ENCODE measurements at places on chromosomes 6 and 20.

DNA sequence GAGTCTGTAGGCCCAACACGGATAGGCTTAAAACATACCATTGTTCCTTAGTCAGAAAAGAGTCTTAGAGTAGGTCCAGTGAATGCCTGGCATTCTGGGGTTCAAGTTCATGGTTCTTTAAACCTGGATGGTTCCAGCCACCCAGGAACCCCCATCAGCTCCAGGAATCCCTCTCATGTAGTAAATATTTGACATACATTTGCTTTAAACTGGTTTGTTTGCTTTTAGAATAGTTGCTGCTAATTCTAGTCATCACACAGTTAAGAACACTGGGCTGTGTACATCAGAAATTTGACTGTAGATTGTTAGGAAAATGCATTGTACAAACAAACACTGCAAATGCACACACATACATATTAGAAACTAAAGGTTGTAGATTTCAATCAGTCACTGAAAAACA lies 30.6 kb upstream of the PBOV1 start:
- no peak for DNase-seq

GRCh38 chr6:124854338-124854922 lies 107.8 kb upstream of the RNF217 start:
- no peak for DNase-seq

DNA sequence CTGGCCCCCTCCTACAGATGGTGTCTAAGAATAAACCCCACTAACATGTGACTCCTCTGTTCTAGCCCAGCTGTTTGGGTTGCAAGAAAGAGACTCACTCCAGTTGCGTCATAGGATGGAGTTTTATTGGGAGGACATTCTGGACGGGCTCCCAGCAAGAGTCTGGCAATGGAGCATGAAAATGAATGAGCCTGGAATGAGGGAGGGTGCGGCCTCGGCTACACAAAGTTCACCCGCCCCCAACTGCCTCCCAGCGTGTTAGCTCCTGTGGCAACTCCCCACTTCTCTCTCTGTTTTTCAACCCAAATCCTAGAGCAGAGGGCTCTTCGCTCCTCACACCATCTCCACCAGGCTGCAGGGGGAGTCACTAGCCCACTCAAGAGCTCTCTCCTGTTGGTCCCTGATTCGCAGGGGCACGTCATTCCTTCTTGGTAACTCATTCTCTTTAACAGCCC lies 5.1 kb upstream of the ADAM33 start:
- DNase-seq, result peak; percentile 86

- DNase-seq, result no peak
Measured at GRCh38 chr20:57957411-57958049, 247.7 kb upstream of the PMEPA1 start.

- no peak for DNase-seq
Measured at GRCh38 chr20:50753152-50753551, 21.8 kb downstream of the PARD6B start.

DNA sequence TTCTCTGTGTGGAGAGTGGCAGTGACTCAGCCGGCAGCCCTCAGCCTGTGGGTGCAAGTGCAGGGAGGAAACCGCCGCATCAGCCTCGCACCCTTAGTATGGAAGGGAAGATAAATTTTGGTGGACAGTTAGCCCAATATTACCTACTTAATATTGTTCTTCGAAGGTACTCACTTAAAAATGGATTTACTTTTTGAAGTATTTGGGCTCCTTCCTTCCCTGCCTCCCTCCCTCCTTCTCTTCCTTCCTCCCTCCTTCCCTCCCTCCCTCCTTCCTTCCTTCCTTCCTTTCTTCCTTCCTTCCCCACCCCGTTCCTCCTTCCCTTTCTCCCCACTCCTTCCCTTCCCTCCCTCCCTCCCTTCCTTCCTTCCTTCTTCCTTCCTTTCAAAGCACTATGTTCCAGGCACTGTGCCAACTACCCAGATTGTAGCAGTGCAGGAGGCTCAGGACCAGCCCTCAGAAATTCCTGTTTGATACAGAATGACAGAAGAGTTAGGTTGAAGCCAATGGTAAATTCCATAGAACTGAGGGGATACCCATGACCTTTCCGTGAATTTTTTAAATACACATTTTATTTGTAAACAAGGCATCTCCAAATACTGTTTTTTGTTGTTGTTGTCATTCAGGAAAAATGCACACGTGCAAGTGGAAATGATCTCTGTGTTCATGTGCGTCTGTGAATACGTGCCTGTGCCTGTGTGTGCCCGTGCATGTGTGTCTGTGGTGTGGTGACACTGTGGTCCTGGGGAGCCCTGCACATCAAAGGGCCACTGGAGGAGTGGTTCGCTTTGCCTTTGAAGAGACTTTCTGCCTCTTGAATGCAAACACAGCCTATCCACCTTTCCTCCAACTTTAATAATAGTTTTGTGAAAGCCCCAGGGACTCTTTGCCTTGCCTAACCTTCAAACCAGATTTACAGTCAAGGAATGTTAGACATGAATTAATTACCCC lies 141.7 kb downstream of the EDN3 start:
- no peak for DNase-seq

GRCh38 chr20:3797592-3798372 lies 1.7 kb downstream of the CDC25B start:
- DNase-seq, result no peak

GRCh38 chr20:48823960-48824498 lies 3.8 kb downstream of the PREX1 start:
- DNase-seq, result peak; percentile 42

- no peak for DNase-seq
Measured at GRCh38 chr6:34829137-34829536, 37.3 kb downstream of the BLTP3A start.

- no peak for DNase-seq
Measured at GRCh38 chr6:155039618-155040017, 44.5 kb downstream of the TIAM2 start.

- DNase-seq, result no peak
Measured at GRCh38 chr6:36755435-36756348, 58.1 kb downstream of the RAB44 start.

GRCh38 chr20:31637660-31638059 lies at the start of gene COX4I2:
TSS of gene COX4I2 (plus strand) at chr20:31637912. CDS start at chr20:31639018, 1,106 bp downstream.
- no peak for DNase-seq

DNA sequence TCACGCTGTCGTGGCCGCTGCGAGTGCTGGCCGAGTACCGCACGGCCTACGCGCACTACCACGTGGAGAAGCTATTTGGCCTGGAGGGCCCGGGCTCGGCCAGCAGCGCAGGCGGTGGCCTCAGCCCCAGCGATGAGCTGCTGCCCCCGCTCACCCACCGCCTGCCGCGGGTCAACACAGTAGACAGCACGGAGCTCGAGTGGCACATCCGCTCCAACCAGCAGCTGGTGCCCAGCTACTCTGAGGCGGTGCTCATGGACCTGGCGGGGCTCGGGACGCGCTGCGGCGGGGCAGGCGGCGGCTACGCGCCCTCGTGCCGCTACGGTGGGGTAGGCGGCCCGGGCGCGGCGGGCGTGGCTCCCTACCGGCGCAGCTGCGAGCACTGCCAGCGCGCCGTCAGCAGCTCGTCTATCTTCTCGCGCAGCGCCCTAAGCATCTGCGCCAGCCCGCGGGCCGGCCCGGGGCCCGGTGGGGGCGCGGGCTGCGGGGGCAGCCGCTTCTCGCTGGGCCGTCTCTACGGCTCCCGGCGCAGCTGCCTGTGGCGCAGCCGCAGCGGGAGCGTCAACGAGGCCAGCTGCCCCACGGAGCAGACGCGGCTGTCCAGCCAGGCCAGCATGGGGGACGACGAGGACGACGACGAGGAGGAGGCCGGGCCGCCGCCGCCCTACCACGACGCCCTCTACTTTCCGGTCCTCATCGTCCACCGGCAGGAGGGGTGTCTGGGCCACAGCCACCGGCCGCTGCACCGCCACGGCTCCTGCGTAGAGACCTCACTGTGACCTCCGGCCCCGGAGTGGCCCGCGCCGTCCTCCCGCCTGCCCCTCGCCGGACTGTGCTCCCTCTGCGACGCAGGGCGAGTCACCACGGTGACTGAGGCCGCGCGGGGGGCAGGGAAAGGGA lies 5.7 kb downstream of the TMEM151B start:
- DNase-seq, result no peak

- no peak for DNase-seq
Measured at GRCh38 chr6:41097467-41098090, 24.8 kb downstream of the NFYA start.

DNA sequence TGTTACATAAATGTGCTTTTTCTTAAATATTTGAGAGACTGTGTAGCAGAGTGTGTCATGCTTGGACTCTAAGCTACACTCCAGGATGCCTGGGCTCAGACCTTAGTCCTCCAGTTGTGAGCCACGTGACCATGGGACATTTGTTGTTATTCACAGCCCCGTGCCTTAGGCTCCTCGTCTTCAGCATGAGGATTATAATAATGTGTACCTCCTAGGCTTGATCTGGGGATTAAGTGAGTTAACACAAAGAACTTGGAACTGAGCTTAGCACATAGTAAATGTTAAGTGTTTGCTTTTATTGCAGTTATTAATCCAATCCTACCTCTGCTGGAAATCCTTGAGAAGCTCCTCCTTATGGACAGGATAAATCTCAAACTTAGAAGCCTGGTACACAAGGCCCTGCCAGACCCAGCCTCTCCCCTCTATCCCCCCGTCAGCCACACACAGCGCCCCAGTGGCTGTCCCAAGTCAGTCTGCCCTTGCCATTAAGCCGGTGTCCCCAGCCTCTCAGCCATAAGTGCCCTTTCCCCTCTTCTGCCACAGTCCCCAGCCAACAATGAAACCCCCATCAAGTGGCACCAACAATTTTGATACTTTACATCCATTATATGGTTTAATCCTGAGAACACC lies 177.5 kb downstream of the TMEM242 start:
- no peak for DNase-seq

- no peak for DNase-seq
Measured at GRCh38 chr6:150702675-150703074, 103.0 kb downstream of the PLEKHG1 start.

GRCh38 chr20:35328095-35328685 lies 36.0 kb upstream of the FAM83C start:
- no peak for DNase-seq

DNA sequence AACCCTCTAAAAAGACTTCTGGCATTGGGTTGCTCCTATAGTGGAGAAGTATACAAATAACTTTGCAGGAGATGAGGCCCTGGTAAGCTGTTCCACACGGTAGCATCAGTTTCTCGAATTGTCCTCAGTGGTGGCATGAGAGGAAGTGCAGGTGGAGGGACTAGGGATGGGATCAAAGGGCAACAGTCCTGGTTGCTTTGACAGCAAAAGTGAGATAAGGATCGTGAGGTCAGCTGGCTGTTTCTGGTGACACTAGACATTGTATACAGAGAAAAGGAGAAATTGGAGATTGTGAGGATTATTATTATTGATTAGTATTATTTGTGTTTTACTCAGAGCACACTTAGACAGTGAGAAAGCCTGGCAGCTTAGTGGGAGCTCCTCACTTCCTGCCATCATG lies 61.3 kb upstream of the EXOC2 start:
- DNase-seq, result no peak

DNA sequence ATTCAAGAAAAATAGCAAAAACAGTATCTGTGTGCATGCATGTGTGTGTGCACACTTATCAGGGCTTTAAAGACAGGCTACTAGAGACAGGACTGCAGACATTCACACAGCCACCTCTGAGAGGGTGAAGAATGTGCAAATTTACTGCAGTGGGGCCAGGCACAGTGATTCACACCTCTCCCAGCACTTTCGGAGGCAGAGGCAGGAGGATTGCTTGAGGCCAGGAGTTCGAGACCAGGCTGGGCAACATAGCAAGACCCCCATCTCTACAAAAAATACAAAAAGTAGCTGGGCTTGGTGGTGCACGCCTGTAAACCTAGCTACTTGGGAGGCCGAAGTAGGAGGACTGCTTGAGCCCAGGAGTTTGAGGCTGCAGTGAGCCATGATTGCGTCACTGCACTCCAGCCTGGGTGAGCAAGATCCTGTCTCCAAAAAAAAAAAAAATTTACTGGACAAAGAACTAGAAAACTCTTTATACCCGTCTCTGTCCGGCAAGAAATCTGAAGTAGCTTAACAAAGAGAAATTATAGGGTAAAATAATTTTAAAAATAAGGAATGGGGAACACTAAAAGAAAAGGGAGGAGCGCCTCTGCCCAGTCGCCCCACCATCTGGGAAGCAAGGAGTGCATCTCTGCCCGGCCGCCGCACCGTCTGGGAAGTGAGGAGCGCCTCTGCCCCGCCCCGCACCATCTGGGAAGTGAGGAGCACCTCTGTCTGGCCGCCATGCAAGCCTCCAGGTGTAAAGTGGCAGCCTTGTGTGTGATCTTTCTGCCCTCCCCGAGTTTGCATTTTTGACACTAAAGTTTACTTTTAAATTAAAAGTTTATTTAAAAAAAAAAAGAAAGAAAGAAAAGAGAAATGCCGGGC lies 105.1 kb downstream of the ZMYND8 start:
- no peak for DNase-seq

GRCh38 chr20:16819483-16819882 lies 71.3 kb downstream of the OTOR start:
- DNase-seq, result no peak

- no peak for DNase-seq
Measured at GRCh38 chr20:56839786-56840185, 210.7 kb downstream of the TFAP2C start.

GRCh38 chr6:163395122-163395830 lies 19.2 kb upstream of the QKI start:
- no peak for DNase-seq

GRCh38 chr6:117074672-117075071 lies 190.7 kb upstream of the VGLL2 start:
- DNase-seq, result no peak

DNA sequence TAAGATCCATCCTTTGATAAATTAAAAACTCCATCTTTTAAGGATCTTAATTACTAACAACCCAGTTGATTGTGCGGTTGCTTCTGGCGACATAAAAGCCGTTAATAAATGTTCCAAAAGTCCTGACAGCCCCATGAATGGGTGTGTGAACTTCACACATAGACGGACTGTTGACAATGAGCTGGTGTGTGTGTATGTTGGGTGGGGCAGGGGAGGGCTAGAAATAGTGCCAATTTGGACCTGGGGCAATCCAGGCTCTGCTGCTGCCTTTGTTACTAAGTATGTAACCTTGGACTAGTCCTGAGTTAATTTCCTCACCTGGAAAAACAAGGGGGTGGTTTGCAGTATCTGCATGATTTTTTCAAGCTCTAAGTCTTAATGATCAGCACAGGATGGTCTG lies 4.2 kb downstream of the MAS1 start:
- no peak for DNase-seq

DNA sequence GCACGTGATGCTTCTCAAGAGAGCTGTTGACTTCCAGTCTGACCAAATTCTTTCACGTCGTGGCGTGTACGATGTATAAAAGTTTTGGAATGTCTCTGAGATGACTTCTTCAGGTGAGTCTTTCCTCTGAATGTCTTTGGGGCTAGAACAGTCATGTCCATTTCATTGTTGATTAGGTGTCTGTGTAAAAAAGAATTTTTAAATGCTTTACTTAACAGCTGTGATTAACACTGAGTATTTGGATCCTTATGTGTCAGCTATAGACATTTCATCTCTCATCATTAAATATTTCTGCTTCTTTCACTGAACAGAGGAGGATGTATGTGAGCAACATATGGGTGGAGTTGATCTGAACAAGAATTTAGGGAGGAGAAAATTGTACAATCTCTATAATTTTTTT lies 29.3 kb upstream of the KIF13A start:
- no peak for DNase-seq

Measured in AG09319 (cell line).